ENCODE measurements at places on chromosomes 16 and 17. TPM values are rescaled to one million over a fixed set of nuclear protein-coding genes. Genes with fewer than 3 reads are reported as not detected.

Gene SHISA6
- not detected for total RNA-seq

Gene TMC8
- 0.17 TPM for total RNA-seq

- DNase-seq, result no peak
These were observed 16.3 kb upstream of the RFFL start for GRCh38 chr17:35079547-35080423.

DNA sequence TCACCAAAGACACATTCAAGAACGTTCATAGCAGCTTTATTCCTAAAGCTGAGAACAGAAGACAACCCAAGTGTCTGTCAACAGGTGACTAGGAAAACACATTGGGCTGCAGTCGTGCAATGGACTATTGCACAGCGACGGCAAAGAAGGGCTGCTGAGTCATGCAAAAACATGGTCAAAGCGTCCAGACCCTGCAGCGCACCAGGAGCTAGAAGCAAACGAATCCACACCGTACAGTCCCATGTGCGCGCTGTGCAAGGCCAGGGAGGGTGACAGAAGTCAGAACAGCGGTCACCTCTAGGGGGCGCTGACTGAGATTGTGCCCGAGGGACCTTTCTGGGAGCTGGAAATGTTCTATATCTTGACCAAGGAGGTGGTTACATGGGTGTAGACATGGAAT lies 266.4 kb downstream of the MAF start:
- no peak for DNase-seq

- peak; percentile 56 for DNase-seq
These were observed 394 bp upstream of the NME4 start for GRCh38 chr16:396605-397004.

Measured in Caki2 (cell line).